ENCODE measurements at places on chromosomes 7 and 10.

DNA sequence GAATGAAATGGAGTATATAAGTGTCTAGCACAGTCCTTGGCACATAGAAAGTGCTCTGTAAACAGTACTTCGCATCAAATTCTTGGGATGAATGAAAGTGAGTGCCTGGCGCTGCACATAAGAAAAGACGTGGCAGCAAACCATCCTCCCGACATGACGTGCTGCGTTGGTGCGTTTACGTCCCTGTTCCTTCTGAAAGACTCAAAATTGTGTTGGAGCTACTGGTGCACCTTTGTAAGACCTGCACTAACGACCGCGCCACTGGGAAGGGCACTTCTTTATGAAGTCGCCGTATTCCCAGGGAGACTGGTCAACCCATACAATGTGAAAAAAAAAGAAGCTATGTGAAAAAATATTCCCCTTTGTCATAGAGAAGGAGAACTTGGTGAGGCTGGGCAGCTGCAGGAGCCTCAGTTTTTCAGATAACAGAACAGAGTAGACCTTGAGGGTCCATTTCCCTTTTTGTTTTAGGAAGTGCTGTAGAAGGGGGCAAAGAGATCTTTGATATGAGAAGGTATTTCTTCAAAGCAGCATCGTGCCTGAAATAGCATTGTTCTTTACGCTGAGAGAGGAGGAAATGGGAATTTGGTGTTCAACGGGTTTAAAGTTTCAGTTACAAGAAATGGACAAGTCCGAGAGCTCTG is 91.7 kb downstream of the PTPRE start:
- DNase-seq = no peak

GRCh38 chr7:8319115-8319514 is 57.1 kb upstream of the ICA1 start:
- DNase-seq = no peak

- no peak for DNase-seq
Observed at GRCh38 chr10:106311590-106311989, 852.9 kb downstream of the SORCS1 start.

DNA sequence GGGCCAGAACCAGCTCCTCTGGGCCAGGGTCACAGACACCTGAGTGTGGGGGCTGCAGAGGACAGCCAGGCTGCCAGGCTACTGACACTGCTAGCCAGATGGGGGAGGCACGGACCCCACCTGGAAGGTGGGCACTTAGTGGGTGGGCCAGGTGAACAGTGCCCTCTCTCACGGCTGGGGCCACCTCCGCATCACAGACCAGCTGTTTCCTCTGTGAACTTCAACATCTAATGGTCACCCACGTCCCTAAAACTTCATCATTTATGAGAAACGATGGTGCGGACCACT is 80.4 kb downstream of the MKI67 start:
- DNase-seq = no peak

DNA sequence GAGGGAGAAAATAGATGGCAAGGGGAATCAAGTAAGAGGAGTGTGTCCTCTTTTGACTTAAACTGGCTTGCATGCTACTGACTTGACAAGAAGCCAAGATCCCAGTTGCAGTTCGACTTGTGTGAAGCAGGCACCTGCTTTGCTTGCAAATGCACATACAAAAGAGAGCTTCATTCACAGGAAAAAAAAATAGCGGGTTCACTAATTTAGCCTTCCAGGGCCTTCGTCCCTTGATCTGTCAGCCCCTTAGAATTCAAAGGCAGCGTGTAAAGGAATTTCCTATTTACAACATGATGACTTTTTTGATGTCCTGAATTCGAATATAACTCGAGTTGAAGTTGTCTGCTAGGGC is 192.1 kb downstream of the CELF2 start:
- DNase-seq = no peak

DNA sequence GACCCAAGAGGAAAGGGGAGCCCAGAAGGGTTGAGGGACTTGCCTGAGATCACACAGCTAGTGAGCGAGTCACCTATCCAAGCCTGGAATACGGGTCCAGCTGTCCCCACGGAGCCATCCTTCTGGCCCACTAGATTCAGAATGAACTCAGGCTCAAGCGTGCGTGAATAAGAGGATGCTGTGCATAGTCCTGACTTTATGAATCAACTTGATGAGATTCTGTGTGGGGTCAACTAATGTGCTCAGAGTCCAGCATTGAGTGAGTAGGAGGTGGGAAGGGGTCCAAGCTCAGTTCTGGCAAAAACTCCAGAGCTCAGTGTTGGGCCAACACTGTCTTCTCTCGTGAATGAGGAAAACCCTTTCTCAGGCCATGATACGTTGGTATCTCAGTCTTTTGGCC is 41.4 kb downstream of the CAMK1D start:
- no peak for DNase-seq

- DNase-seq = peak; percentile 7
Observed at GRCh38 chr7:27185013-27185853, at the start of gene HOXA11. Gene HOXA11 (minus strand): TSS chr7:27185232. CDS start chr7:27185144, 88 bp downstream.

- no peak for DNase-seq
Observed at GRCh38 chr10:34097682-34098081, 717.4 kb downstream of the PARD3 start.

DNA sequence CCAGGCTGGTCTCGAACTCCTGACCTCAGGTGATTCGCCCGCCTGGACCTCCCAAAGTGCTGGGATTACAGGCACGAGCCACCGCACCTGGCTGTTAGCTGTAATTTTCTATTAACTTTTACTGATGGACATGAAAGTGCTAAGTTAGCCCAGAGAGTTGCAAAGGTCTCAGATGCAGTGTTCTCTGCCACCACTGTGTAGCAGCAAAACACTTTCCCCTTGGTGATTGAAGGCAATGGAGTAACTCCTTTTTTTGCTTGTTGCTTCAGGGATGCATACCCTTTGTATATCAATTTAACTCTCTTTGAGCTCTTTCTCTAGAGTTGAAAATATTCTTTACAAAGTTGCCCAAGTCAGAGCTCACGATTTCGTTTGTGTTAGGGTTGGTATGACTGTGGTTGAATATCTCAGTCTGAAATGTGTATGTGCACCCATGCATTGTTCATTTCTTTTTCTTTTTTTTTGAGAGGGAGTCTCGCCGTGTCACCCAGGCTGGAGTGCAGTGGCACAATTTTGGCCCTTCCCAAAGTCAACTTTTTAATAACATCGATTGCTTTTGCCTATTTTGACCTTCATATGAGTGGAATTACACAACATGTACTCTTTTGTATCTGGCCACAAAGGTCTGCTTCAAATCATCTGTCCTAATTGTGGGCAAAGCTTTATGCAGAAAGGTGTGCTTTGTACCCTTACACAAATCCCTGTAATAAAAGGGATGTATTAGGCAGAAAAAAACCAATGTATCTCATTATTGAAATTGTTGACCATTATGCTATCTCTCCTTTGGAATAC is 52.6 kb downstream of the GTF2I start:
- no peak for DNase-seq

- no peak for DNase-seq
Observed at GRCh38 chr7:130441408-130441869, 623 bp upstream of the CEP41 start.

DNA sequence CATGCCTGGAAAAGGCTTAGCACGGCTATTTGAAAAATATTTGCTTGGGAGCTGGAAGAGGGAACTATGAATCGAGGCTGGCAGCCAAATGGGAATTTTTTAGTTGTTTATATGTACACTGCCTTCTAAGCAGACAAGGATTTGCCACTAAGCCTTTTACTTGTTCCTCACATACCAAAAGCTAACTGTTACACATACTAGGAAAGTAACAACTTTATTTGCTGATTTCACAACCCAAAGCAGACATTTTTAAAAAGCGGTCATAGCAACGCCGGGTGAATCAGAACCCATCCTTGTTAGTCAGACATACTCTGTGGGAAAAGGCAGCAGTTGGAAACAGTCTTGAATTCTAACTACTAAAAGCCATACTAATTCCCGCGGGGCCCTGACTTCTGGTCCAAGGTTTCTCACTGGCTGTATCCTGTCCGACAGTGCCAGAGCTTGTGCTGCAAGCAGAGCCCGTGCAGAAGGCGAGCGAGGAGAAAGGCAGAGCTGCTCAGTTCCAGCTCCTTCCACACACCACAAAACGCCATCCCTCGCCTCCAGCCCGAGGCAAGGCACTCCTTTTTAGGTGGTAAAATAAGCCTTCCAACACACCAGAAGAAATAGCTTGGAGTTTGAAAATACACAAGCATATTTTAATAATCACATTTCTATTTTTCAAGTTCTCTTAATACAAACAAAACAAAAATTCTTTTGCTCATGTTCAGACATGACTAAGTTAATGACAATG is 89.2 kb downstream of the RNF216 start:
- no peak for DNase-seq
